ENCODE measurements at places on chromosomes 7 and 10.

DNA sequence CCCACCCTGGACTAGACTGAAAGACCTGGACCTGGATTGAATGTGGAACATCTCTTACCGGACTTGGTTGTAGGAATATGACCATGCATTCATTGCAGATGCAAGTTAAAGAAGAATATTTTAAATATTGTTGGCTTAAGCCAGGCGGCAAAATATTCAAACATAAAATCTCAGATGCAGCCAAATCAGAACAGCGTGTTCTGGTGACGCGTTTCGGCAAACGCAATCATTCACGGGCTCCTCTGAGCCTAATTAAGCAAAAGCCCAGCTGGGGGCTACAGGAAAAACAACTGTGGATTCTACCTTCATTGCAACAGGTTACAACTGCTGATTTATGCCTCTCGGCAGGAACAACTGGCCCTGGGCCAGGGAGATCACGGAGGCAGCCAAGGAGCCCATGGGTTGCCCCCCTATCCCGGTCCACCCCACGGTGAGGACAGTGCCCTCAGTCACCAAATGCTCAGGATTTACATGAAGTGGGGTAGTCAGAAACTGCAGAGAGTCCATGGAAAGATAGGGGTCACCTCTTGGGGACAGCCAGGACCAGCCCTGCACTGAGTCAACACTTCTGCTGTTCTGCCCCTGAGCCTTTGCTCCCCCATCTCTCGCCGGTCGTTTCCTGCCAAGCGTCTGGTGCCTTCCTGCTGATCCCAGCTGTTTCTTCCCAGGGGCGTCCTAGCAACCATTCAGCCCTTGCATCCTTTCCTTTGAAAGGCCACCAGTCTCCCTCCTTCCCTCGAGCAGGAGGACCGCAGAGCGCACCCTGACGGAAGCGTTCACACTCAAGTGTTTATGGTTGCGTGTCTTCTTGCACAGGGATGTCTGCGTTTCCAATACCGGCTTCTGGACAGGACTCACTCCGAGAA is 64.4 kb upstream of the SFMBT2 start:
- no peak for DNase-seq

- no peak for DNase-seq
These were observed 219.3 kb downstream of the THSD7A start for GRCh38 chr7:11612737-11613136.

- DNase-seq: no peak
These were observed 12.6 kb upstream of the UBE2D1 start for GRCh38 chr10:58322072-58322834.

DNA sequence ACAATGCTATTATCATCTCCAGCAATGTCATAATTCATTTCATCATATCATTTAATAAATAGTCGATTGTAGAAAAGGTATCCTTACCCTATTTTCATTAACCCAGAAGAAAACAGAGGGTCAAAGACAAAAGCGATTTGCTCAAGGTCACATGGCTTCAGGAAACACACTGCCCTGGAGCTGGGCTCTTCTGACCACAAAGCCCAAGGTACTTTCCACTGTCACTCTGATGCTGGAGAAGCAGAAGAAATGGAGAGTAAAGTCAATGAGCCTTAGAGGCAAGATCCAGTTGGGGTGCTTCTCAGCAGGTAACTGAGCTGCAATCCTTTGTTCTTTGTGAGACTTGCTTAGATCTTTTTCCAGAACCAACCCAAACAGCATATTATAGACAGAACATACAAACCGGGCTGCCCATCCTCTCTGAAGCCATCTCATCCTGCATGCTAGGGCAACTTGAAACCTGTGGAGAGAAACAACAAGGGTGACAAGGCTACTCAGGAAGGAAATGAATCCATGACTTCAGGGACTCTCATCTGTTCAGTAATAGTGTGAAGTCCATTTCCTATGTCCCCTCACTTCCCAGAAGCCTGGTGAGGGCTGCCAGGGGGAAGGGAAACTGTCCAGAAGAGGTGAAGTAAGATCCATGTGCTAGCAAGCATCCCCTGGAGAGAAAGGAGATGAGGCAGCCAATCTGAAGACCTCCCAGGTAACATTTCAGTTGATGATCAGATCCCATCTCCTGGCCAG is 148.6 kb upstream of the SVIL start:
- DNase-seq: no peak

- DNase-seq: no peak
These were observed 153.0 kb upstream of the LANCL2 start for GRCh38 chr7:55212176-55212575.

DNA sequence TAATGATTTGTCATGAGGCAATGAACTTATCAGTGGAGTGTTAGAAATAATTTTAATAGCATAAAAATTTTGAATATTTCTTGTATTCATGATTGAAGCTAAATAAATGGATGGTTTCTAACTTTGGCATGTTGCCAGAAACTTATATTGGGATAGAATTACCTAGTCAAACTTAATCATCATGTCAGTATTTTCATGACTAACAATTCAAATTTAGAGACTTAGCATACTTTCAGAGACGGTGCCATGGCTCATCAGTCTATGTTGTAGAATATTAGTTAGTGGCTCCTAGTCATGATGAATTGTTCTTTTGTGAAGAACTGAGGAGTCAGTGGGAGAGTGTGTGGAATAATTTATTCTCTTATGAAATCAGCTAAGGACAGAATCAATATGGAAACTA is 599.6 kb upstream of the POT1 start:
- DNase-seq: no peak

DNA sequence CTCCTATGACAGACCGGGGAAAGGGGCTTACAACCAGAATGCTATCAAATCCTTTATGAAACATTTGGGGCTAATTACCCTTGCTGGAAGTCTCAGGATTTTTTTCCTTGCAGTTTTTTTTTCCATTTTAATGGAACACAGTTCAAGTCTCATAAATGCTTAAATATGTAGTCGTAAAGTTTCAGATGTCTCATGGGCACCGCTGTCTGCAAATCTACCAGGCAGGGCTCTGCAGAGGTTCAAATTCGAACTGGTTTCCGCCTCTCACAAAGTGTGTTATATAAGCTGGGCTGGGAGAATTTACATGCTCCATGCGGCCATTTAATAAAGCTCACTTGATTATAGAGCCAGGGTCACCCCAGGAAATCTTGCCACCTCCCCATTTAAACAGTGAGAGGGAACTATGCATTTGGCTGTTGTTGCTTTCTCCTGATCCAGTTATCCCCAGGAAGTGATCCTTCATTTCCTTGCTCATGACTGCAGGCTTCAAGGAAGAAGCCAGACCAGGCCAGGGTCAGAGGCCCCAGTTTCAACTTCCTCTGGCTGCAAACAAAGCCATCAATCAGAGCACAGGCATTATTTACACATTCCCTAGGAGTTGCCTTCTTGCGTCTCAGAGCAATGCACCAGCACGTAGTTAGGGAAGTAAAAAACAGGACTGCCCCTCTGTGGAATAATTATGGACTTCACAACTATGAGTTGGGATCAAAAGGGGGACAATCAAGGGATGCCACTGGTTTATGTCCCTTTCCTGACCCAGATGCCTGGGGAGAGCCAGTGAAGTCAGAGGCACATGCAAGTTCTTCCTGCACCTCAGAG is 358.8 kb downstream of the PRPF18 start:
- no peak for DNase-seq

GRCh38 chr10:69366738-69367137 is 50.0 kb downstream of the TACR2 start:
- no peak for DNase-seq

DNA sequence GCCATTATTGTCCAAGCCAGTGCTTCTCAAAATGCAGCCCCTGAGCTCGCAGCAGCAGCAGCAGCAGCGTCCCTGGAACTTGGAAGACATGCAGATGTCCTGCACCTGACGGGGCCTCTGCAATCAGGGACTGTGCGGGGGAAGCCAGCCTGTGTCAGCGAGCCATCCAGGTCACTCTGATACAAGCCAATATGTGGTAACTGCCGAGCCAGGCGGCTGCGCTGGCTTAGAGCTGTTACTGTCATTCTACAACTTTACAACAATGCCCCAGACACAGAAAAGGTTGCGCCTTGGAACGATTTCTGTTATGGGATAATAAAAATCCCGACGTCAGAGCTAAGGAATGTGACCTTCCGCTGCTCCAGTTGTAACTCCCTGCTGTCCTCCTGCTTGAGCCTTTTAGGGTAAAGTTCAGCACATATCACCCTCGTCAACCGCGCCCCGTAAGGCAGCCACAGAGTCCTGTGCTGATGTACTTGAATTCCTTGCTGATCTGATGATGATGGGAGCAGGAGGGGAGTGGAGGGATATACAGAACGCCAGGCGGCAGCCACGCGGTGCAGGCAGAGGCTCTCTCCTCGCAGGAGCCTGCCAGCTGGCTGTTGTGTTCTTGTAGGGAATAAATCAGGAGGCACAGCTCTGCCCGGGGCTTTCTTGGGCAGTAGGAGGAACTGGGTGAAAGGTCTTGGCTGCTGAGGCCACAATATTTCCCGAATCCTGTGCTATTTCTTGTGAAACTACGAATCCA is 20.0 kb upstream of the CRYGN start:
- no peak for DNase-seq

DNA sequence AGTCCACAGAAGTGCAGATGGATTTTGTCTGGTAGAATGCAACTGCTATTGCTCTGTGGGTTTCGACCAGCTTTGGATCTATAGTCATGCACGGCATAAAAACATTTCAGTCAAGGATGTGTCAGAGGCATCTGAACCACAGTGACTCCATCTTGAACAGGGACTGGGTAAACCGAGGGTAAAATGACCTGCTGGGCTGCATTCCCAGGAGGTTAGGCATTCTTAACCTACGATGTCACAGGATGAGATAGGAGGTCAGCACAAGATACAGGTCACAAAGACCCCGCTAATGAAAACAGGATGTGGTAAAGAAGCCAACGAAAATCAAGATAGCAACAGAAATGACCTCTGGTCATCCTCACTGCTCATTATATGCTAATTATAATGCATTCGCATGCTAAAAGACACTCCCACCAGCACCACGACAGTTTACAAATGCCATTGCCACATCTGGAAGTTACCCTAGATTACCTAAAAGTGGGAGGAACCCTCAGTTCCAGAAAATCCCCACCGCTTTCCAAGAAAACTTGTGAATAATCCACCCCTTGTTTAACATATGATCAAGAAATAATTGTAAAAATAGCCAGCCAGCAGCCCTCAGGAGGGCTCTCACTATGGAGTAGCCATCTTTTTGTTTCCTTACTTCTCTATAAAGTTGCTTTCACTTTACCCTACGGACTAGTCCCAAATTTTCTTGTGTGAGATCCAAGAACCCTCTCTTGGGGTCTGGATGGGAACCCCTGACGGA is 50.7 kb upstream of the CPXM2 start:
- no peak for DNase-seq

DNA sequence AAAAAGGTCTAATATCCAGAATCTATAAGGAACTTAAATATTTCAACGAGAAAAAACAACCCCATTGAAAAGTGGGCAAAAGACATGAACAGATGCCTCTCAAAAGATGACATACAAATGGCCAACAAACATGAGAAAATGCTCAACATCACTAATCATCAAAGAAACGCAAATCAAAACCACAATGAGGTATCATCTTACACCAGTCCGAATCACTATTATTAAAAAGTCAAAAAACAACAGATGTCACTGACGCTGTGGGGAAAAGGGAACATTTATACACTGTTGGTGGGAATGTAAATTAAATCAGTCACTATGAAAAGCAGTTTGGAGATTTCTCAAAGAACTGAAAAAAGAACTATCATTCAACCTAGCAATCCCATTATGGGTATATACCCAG is 6.0 kb downstream of the VWDE start:
- no peak for DNase-seq

GRCh38 chr10:76665029-76665428 is 972.6 kb downstream of the KCNMA1 start:
- no peak for DNase-seq

GRCh38 chr7:42283553-42283952 is 46.5 kb upstream of the GLI3 start:
- no peak for DNase-seq

- no peak for DNase-seq
These were observed 42.8 kb upstream of the ZNF32 start for GRCh38 chr10:43691485-43691884.

GRCh38 chr10:70899096-70899495 is 10.7 kb upstream of the PCBD1 start:
- DNase-seq: no peak

- no peak for DNase-seq
These were observed 370.0 kb upstream of the IGFBP3 start for GRCh38 chr7:46291050-46291438.

Data from CD4-positive, alpha-beta memory T cell (primary cell).